LNCaP clone FGC (cell line): ENCODE measurements at places on chromosomes 16 and 17.

DNA sequence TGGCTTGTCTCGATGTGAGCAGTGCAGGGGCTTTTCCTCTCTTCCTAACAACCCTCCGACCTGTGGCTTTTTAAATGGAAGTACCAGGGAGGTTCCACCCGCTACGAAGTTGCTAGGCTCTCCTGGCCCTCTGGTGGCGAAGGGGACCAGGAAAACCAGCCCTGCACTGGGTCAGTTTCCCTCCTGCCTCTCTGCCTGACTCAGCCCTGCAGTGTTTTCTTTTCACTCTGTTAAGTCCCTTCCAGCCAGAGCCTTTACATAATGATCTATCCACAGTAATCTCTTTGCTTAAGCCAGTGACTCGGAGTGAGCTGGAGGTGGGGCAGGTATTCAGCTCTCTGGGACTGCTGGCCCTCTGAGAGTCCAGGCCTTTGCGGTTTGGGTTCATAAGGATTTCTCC, 331.3 kb upstream of the EEF2KMT start:
- no peak for DNase-seq

DNA sequence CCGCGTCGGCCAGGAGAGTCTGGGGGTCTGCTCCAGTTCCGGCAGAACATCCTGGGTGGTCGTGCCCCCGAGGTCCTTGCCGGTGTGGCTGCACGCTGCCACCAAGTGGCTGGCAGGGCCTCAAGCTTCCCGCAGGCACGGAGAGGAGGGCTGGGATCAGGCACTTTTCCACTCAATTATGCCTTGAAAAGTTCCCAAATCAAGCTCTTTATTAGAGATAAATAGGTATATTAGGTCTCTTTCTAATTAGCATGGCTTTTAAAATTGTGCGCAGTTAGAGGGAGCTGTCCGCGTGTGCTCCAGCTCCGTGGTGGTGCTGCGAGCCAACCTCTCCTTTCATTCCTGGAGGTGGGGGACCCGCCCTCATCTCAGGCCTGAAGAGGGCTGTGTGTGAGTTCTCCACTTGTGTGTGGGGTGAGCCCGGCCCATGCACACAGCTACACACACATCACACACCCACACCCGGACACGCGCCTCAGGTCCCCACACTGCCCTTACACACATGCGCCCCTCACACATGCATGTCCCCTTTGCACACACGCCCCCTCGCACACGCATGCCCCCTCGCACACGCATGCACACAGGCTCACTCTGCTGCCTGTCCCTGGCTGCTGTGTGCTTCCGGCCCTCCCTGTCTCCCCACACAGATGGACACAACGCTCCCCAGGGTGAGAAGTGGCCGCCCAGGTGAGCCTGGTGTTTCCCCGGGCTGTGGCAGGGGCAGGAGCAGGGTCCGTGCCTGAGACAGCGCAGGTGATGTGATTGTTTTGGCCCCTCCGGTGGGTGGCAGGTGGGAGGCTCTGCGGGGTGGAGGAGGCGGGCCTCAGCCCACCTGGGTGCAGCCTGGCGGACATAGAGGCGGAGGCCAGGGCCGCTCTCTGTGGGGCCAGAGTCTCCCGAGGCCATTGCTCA, 28.8 kb downstream of the CACNA1H start:
- no peak for DNase-seq

DNA sequence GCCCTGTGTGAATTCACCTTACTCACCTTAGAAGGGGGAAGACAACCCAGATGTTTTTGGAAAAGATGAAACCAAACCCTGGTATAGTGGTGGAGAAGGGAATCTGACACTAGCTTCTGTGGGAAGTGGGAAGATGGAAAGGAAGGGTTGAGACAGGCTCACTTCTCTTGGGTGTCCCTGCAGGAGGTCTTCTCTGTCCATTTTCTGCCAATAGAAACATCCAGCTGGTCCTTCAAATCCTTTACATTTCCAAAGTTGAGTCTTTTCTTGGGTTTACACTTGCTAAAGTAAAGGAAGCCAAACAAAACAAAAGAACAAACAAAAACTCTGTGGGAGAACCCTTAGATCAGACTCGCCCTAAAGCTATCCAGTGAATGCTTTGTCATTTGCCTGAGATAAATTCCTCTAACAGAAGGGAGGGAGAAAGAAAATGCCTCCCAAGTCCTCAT, 10.2 kb downstream of the HOXB1 start:
- DNase-seq, result no peak

DNA sequence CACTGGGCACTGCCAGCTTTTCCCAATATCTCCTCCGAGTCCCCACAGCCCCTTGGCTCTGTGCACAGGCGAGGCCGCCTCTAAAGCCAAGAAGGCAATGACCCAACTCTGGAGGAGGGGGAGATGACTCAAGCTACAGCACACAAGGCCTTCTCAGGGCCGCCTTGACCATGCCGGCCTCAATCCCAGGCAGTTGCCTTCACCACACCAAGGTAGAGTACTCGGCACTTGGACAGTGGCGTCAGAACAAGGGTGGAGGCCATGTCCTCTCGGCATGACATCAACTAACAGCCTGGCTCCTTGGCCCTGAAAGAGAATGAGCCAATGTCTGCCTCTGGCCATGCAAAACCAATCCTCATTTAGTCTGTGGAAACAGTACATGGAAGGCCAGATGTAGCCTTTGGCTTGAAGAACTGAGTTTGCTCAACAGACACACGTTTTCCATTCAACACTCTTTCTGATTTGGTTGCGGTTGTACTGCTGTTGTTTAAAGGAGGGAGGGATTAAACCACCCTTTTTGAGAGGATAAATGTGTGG, 139.6 kb downstream of the XYLT1 start:
- no peak for DNase-seq

GRCh38 chr17:38536661-38537060, 69.1 kb downstream of the SRCIN1 start:
- DNase-seq, result no peak

- DNase-seq, result peak; percentile 97
Measured at GRCh38 chr16:31458844-31459686, at the start of gene ARMC5. Gene ARMC5, plus strand, starts transcription at chr16:31459501. Its CDS starts 24 bp downstream, at chr16:31459525.

GRCh38 chr16:87345726-87346424, 28.7 kb upstream of the C16orf95 start:
- no peak for DNase-seq

- DNase-seq, result peak; percentile 32
Measured at GRCh38 chr17:17876959-17877528, 40.3 kb upstream of the SREBF1 start.

- no peak for DNase-seq
Measured at GRCh38 chr16:10332241-10332640, 53.6 kb upstream of the ATF7IP2 start.
